ENCODE measurements at places on chromosomes 6 and 20.

- no peak for DNase-seq
These were observed 148.9 kb downstream of the BCAS1 start for GRCh38 chr20:53921443-53921973.

DNA sequence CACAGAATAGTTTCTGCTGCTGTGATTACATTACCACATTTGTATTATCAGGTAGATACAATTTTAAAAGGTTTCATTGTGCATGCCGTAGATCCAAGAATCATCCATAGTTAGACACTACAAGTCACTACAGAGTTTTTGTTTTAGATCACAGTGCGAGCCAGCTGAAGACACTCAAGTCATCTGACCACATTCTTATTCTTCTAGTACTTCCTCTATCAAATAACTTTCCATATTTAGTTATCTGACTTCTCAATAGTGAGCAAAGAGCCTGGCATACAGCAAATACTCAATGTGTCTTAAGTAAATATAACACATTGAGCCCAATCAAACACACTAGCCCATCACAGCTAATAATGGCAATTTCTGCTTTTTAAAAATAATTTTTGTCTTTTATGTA, 195.4 kb downstream of the ASCC3 start:
- no peak for DNase-seq

- DNase-seq, result no peak
These were observed 27.1 kb downstream of the PDE10A start for GRCh38 chr6:165635965-165636364.

- DNase-seq, result no peak
These were observed 567 bp downstream of the HS3ST5 start for GRCh38 chr6:114342086-114342825.

GRCh38 chr6:38982470-38982869, 66.1 kb upstream of the GLP1R start:
- DNase-seq, result no peak
